ENCODE measurements at places on chromosomes 16 and 17.

DNA sequence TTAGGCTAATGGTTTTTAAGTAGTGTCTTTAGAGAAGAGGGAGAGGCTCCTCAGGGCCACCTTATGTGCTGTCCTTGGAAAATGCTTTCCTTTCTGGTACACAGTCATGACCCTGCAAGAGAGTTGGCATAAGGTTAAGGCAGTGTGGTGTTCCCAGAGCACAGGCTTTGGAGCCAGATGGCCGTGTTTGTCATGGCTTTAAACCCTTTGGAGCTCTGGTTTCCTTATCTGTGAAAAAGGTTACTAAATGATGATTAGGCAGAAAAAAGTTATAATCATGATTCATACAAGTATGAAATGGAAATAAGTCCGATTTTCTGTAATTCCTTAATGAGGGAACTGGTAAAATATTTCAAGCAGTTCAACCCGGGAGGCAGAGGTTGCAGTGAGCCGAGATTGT lies 13.2 kb downstream of the UTP4 start:
- DNase-seq = no peak

DNA sequence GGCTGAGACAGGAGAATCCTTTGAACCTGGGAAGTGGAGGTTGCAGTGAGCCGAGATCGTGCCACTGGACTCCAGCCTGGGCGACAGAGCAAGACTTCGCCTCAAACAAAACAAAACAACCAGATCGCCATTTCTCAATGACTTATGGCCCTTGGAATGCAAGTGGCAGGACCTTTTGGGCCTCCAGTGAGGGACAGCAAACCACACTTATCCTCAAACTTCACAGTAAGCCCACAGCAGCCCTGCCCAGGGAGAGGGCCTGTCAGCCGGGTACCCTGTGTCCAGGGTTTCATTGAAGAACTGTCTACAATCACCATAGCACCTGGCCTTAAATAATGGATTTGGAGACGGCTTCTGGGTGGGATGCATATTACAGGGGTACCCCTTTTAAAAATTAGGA lies 11.7 kb downstream of the TRAF4 start:
- no peak for DNase-seq

GRCh38 chr16:66365651-66366050 lies 840 bp upstream of the CDH5 start:
- no peak for DNase-seq

- DNase-seq = no peak
Measured at GRCh38 chr16:85447693-85448313, 165.3 kb upstream of the GSE1 start.

- DNase-seq = no peak
Measured at GRCh38 chr16:89695086-89695874, 6.2 kb downstream of the SPATA2L start.

All from activated CD4-positive, alpha-beta T cell treated with anti-CD3 and anti-CD28 coated beads for 48 hours (primary cell).